ENCODE measurements at places on chromosomes 12 and 14.

GRCh38 chr12:130715150-130715997 is 725 bp downstream of the RIMBP2 start:
- peak; percentile 31 for DNase-seq

DNA sequence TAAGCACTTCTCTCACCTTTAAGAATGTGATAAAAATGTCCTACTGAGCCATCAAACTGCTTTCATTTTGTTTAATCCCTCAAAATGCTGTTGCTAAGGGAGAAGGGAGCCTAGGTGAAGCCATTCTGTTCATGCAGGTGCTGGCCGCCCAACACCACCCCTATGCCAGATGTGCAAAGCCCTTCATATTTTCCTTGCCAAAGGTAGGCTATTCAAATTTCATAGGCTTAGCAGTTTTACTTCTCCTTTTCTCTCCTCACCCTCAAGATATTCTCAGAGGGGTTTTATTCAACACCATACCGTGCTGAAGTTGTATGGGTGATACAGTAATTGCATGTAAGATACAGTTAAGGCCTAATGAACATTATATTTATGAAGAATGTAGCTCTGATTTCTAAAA is 461.7 kb downstream of the GXYLT1 start:
- DNase-seq: no peak

DNA sequence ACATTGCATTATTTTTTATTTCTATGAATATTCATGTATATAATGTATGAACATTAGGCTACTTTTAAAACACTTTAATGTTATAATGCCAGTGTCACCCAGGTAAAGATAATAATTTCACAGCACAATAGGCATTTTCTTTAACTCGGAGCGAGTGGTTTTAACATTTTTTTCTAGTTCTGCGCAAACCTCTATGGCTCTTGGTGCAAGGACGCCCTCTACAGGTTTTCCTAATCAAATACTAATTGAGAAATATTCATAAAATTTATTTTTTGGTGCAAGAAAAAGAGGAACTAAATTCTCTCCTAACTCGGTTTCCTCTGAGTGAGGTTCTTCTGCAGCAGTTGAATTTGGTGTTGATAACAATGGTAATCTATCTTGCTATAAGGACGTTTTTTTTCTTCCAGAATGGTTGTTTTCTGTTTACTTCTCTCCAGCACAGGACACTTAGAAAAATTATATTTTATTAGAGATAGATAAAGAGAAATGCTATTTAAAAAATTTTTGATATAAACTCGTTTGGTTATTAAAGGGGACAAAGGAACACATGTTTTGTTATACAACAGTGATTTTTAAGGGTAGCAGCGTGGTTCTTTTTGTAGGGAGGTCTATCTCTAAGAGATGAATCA is 2.4 kb upstream of the WIF1 start:
- DNase-seq: no peak

DNA sequence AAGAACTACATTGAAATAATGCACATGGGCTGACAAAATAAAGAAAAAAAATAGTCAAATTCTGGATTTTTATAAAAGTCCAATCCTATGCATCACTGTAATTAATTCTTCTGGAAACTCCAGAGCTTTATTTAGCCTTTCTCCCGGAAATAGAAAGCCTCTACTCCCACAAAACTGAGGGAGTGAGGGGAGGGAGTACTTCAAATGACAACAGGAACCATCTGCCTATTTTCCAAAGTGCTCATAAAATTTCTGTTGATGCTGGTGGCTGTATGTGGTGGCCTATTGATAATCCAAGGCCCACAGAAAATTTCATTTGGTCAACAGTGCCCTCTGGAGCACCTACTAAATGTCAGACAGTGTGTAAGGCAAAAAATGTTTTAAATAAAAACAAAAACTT is 64.6 kb downstream of the KIF21A start:
- no peak for DNase-seq

DNA sequence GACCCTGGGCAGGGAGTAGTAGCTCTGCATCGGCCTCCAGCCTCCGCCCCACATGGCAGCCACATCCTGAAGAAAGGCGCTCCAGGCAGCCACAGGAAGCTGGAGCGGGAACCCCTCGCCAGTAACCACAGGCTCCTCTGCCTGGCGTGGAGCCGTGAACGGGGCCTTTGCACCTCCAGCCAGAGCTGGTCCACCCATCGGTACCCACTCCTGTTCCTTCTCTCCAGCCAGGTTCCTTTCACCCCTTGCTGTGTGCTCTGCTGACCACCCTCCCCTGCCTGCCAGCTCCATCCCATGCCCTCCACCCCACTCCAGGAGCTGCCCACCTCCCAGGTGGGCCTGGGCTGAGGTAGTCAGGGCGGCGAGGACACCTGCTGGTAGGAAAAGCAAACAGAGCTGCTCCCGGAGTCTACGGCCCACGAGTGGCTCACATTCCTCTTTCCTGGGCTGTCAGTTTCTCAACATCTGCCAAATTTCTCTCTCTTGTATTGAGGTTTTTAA is 2.7 kb downstream of the TGFB3 start:
- DNase-seq: peak; percentile 57

- no peak for DNase-seq
Measured at GRCh38 chr12:131527736-131528135, 183.2 kb upstream of the SFSWAP start.

DNA sequence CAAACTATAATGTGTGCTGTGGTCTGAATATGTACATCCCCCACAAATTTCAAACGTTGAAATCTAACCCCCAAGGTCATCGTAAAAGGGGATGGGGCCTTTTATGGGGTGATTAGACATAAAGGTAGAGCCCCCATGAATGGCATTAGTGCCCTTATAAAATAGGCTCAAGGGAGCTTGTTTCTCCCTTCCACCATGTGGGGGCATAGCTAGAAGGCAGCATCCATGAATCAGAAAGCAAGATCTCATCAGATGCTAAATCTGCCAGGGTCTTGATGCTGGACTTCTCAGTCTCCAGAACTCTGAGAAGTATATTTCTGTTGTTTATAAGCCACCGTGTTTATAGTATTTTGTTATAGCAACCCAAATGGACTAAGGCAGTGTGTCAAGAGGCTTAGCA is 33.4 kb upstream of the IGF1 start:
- no peak for DNase-seq

DNA sequence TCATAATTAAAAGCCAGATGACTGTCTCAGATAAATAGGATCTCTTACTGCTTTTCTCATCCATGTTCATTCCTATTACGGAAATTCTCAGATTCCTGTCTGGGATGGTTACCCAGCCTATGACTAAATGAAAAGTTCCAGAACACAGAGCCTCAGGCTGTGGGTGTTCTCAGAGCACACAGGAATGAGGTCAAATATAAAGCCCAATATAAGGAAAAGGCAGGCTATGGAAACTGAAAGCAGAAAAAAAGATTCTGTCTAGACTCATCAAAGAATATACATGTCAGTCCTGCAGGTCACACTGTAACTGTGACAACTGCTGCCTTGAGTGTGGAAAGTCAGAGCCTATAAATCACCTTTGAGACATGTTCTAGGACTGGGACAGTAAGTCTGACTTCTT is 64.3 kb downstream of the DCAF5 start:
- DNase-seq: peak; percentile 96

DNA sequence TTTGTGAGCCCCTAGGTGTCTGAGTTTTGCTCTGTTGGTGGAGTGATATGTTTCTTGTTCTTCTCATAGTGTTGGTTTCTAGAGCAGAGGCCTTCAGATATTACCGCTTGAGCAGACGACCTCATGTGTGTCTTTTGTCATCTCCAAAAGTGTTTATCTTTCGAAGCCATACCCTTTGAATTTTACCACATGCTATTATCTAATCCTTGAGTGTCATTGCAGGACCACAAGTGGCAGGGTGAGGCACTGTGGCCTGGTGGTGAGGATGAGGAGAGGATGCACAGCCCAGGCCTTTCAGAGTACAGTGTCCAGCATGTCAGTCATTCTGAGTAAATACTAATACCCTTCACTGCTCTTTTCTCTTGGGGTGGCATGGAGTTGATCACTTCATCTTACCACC is 57.2 kb upstream of the CISTR start:
- no peak for DNase-seq

- DNase-seq: no peak
Measured at GRCh38 chr12:13896063-13896626, 85.3 kb downstream of the GRIN2B start.

GRCh38 chr12:106994579-106995220 is 7.8 kb upstream of the MTERF2 start:
- peak; percentile 73 for DNase-seq

DNA sequence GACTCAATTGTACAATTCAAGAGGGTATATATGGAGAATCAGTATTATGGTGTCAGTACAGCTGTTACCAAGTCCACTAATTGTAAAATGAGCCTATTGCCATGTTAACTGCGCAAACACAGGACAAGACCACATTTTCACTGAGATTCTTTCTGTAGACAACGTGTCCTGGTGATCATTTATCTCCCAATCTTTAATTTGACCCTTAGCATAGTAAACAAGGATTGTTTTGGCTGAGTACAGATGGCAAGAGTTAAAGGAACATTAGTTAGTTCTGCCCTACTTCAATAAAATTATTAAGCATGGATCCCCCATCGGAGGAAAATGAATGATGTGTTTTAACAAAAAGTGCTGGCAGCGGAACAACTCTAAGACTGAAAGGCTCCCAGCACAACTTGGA is 36.1 kb downstream of the SLC15A5 start:
- no peak for DNase-seq

DNA sequence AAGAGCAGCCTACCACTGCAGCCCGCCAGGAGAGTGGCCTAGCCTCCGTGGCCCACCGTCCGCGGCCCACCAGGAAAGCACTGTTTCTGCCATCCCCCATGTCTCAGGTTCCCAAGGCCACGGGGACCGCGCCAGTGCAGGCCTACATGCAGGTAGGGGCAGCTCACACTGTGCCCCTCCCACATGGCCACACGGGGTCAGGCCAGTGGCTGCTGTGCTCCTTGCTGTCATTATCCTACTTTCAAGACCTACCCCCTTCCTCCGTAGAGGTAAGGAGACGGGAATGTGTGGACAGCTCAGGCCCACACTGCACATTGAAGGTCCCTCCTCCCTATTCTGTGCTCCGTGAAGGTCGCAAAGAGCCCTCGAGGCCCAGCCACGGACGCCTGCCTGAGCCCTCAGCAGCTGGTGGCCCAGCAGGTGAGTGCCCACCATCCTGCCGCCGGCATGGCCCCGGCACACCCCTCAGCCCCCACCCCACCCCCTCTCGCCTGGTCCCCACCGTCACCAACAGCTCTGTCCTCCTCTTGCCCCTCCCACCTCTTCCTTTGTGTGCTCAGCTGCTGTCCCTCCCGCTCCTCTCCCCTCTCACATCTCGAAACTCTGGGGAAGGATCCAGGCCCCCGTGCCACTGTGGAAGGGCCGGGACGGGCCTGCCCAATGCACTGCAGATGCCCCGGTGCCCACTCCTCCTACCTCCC is 10.0 kb downstream of the DDX51 start:
- no peak for DNase-seq

DNA sequence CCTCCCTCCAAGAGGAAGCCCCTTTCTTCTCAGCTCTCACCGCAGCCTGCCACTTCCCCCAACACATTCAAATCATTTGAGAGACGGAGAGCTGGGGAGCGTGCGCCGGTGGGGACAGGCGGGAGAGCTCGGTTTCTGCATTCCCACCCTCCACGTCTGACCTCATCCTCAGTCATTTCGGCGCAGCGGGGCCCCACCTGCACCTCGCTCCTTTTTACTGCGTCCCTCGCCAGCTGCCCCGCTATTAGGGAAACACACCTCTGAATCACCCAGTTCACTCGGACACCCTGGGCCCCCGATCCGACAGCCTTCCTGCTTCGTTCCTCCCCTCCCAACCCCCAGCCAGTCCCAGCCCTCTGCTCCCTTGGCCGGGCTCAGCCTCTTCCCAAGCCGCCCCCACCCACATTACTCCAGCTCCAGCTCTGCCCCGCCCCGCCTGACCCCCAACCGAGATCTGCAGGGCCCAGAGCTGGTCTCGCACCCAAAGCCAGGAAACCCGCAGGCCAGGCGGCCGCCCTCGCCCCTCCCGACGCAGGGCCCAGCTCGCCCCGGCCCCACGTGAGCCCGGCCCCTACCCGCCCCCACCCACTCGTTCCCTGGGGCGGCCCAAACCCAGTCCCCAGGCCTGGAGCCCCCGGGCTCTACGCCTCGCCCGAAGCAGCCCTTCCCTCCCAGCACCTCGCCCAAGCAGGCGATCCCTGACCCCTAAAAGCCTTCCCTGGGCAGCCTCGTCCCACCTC is 783 bp downstream of the CORO1C start:
- peak; percentile 82 for DNase-seq

DNA sequence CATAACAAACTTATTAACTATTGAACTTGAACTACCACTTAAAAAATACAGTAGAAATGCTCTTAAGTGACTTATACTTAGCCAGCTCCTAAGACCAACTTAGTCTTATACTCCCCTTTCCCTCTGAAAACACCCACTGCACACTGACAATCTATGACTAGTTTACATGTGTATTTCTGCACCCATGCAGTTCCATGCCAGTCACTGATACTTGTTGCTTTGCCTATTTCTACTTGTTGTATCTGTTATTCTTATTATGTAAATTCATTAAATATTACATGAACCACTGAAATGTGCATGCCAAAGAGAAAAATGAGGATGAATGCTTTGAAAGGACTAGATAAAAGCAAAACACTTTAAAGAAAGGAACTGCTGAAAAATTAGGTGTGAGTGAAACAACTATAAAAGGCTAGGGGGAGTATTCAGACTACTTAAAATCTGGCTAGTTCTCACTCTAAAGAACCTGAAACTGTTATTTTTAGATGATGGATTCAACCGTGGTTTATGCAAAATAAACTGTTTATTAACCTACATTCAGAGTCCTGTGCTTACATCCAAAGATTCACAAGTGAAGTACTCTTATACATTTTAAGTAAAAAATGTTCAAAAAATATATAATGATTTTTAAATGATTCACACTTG is 74.7 kb downstream of the RPS6KA5 start:
- no peak for DNase-seq

- no peak for DNase-seq
Measured at GRCh38 chr12:66359300-66359699, 57.0 kb downstream of the HELB start.

- DNase-seq: no peak
Measured at GRCh38 chr12:50453872-50454271, 50.9 kb upstream of the DIP2B start.

DNA sequence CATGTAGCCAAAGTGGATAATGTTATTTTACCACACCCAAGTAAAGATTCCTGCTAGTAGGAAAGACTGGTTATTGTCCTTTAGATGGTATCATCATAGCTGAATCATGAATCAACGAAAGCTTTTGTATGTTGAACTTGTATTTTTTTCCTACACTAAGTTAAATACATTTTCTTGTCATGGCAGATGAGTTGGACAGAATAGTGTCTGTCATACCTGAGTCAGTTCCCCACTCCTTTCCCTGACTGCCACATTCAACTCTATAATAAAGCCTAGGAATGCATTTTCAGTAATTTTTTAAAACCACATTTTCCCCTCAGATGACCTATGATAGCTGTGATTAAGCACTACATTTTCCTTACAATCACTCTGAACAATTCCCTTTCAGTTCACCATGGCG is 9.3 kb upstream of the PTHLH start:
- DNase-seq: no peak

Data from umbilical cord (tissue), 2 donors.